ENCODE measurements at places on chromosomes 13 and 19. TPM values are rescaled to one million over a fixed set of nuclear protein-coding genes. Genes with fewer than 3 reads are reported as not detected.
A peak's percentile ranks its signal among the peaks of the same experiment; 100 is the strongest.

Gene RYR1
- total RNA-seq: 1.5 TPM

DNA sequence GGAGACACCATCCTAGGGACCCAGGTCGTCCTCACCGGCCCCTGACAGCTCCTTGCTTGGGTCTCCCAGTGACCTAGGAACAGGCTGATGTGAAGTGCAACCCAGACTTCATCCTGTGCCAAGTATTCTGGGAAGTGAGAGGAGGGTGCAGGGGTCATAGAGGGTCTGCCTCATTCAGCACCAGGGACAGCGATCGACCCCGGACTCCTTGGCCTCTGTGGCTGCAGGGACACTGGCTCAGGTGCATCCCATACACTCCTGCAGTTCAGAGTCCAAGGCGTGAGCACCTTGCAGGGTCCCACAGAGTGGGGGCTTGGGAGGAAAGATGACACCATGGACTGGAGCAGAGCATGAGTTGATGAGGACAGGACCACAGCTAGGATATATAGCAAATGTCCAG, 10.0 kb upstream of the OR10H2 start:
- H3K36me3 ChIP-seq: peaks cover 12% of the 10 kb centered on the region
- no peaks in the 10 kb centered on the region for H3K4me1 ChIP-seq
- H3K27me3 ChIP-seq: no peaks in the 10 kb centered on the region
- H3K4me3 ChIP-seq: no peak overlapping the region
- no peak overlapping the region for H3K27ac ChIP-seq

GRCh38 chr19:49853852-49854377, 3.0 kb downstream of the PTOV1 start:
- peaks cover 26% of the 10 kb centered on the region for H3K27me3 ChIP-seq
- no peak for DNase-seq
- H3K36me3 ChIP-seq: peaks cover 19% of the 10 kb centered on the region
- peak overlapping the region; percentile 50 for H3K27ac ChIP-seq

DNA sequence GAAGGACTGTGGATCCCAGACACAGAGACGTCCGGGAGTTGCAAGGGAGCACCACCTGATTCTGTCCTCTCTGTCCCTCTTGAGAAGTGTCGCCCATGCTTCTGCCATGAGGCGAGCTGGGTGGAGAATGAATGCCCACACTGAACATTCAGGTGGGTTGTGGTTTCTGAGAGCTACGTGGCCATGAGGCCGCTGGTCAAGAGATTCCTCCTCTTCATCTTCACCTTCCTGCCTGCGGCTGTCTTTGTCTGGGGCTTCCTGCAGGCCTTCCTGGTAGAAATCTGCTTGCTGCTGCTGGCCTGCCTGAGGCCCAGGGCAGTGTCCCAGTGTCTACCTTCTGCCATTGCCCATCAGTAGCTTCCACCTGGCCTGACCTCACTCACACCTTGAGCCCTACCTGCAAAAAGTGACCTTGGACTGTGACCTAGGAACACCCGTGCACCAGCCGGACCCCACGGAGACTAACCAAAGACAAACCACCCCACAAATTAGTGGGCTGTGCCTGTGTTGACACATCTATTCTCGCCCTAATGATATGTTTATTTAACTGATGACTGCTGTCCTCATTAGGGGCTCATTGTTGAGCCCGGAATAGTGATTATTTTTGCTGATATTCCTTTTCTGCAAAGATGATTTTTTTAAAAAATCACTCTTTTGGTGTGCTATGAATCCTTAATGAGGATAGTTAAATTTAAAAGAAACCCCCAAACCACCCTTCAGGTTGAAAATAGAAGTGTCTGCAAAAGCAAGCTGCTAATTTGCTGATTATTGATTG, 38.7 kb upstream of the ZNF536 start:
- H3K4me1 ChIP-seq: peaks cover 4% of the 10 kb centered on the region
- no peak overlapping the region for H3K27ac ChIP-seq
- DNase-seq: no peak

Gene GIPC1
- 72.5 TPM for total RNA-seq
